ENCODE measurements at places on chromosomes 2 and 18.
A peak's percentile ranks its signal among the peaks of the same experiment; 100 is the strongest.

DNA sequence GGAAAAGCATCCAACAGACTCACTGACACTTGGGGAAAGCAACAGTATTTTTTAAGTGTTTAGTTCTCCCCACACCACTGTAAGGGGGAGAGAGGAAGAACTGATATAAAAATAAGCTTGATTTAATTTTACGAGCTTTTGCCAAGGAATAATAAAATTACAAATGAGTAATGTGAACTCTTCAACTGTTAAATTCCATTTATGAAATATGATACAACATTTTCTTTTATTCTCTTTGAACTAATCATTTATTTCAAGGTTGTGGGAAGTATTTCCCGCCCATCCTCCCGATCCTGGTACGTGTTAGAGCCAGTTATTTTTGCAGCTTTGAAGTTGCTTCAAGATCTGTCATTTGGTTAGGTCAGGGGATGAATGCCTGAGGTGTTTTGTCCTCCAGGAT lies 35.2 kb downstream of the WDPCP start:
- DNase-seq: peak; percentile 25

DNA sequence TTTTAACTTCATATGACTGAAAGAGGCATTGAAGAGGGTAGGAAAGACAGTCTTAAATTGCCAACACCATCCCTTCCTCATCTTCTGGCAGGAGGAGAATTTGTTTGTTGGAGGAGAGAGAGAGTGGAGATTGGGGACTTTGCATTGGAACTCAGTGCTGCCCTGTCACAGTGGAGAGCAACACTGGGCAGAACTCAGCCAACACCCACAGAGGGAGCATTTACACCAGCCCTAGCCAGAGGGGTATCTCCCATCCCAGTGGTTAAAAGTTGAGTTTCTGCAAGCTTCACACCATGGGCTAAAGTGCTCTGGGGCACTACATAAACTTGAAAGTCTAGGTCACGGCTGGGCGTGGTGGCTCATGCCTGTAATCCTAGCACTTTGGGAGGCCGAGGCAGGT lies 174.1 kb downstream of the ANKRD30B start:
- DNase-seq: no peak

DNA sequence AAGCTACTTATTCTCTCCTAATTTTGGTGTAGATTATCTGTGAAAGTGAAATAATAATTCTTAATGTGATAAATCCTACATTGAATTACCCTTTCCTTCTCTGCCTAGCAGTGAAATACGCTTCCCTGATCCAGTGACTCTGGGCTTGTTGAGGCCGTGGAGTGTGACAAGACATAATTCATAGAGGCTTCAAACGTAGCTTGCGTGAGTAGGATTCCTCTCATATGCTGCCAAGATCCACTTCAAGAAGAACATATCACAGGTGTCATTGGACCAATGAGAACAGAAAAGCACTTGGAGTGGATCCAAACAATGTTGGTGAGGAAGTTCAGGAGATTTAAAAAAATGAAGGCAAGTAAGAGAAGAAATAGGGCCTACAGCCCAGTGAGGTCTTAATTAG lies 221.3 kb upstream of the TMEFF2 start:
- DNase-seq: no peak

DNA sequence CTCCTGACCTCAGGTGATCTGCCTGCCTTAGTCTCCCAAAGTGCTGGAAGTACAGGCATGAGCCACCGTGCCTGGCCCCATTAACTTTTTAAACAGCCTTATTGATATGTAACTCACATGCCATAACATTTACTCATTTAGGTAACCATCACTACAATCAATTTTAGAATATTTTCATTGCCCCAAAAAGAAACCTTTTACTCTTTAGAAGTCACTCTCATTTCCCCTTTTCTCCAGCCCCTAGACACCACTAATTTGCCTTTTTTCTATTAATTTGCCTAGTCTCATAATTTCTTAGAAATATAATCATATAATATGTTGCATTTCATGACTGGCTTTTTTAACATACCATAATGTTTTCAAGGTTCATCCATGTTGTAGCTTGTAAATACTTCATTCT lies 57.2 kb upstream of the TACR1 start:
- DNase-seq: no peak

DNA sequence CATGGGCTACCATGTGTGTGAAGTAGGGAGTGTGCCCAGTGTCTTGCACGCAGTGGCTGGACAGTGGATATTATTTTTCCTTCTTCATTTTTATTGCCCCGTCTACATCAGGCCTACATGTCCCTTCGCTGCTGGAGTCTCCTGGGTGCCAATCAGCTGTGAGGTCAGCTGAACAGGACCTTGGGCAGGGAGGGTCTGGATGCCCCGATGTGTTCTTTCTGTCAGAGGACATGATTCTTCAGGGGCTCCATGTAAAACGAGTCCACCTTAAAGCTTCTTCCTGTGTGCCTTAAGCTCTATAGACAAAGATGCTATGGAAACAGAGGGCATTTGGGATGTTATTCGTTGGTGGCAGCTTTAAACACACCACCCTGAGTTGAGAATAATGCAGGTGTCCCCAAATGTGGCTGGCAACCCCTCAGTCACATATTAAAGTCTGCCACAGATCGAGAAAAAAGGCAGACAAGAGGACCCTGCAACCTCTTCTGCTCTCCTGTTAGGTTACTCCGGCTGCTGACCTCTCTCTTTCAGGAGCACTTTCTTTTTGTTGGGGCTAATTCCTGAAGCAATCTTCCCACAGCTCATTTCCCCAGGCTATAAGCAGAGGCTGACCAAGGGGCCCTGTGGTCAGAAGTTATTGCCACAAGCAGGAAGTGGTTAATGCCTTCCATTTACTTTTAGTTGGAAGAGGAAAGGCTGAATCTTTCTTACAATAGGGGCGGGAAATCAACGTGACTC lies 20.0 kb downstream of the GREB1 start:
- DNase-seq: peak; percentile 28

All from fibroblast of skin of abdomen (primary cell).